CD4-positive, alpha-beta memory T cell (primary cell): ENCODE measurements at places on chromosomes 6 and 20. TPM values are rescaled to one million over a fixed set of nuclear protein-coding genes. Genes with fewer than 3 reads are reported as not detected.

Gene MC3R
- not detected for total RNA-seq

Gene CYP24A1
- 3.7 TPM for total RNA-seq

Gene CRISP2
- not detected for total RNA-seq

Gene MATN4
- total RNA-seq = not detected

Gene DNAH8
- total RNA-seq = 0.09 TPM

Gene VARS1
- total RNA-seq = 46.8 TPM

Gene UBE2C
- total RNA-seq = 0.55 TPM

Gene RGS17
- total RNA-seq = not detected

Gene TGM2
- 0.50 TPM for total RNA-seq

Gene SLC17A2
- not detected for total RNA-seq

Gene DNPH1
- 34.8 TPM for total RNA-seq

Gene KLHDC3
- total RNA-seq = 67.9 TPM

DNA sequence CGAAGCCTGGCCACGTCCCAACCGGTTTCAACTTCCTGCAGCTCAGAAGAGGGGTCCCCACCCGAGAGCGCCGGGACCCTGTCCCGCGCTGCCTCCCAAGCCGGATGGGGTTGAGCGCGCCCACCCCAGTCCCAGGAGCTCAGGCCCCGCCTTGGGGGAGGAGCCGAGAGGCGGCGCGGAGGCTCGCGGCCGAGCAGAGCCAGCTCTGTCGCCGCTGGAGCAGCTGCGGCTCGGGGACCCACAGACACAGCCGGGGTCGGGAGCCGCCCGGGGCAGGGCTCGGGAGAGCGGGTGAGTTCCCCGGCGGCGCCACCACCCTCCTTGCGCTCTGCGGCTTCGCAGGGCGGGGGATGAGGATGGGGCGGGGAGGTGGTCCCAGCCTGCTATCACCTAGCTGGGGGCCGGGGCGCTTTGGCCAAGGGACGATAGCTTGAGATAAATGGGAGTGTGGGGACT is at the start of gene PPP1R16B:
PPP1R16B (plus strand) TSS at position 196 of the 456 bp plus-strand sequence. CDS start 30,229 bp downstream, outside the sequence.
- peak; percentile 79 for DNase-seq

DNA sequence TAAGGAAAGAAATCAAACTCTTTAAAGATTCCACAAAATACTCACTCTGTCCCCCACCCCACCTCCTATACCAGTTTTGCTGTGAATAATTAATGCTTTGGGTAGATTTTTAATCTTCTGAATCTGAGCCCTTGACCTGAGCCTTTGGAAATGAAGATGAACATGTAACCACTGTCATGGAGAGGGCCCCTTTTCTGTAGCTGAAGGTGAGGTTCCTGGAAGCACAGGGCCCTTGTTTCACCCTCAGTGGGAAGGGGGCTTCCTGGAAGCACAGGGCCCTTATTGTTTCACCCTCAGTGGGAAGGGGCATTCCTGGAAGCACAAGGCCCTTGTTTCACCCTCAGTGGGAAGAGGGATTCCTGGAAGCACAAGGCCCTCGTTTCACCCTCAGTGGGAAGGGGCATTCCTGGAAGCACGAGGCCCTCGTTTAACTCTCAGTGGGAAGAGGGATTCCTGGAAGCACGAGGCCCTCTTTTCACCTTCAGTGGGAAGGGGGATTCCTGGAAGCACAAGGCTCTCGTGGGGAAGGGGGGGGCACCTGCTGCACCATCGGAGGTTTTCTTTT is 75.7 kb downstream of the DACT2 start:
- no peak for DNase-seq

DNA sequence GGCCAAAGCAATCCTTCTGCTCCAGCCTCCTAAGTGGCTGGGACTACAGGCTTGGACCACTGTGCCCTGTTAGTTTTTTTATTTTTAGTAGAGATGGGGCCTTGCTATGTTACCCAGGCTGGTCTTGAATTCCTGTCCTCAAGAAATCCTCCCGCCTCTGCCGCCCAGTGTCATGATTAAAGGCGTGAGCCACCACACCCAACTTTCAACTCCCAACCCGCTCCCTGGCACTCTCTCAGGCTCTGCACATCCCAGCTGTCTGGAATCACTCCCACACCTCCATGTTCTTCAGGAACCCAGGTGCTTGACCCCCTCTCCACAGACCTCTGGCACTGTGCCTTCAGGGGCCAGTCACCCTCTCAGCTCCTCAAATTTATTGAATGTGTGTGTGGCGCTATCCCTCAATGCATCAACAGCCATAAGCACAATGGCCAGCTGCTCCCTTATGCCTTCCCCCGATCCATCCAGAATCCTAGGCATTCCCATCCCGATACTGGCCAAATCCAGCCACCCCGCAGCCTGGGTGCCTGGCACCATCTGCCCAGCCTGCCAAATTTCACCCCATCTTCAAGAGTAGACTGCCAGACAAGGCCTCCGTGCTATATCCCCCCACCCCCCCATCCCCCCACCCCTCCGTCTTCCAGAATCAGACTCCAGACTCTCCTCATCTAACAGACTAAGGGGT is 647 bp upstream of the POU5F1 start:
- no peak for DNase-seq

- no peak for DNase-seq
Observed at GRCh38 chr6:136230219-136230853, 19.8 kb downstream of the MTFR2 start.

GRCh38 chr20:20022498-20022897 is 5.3 kb downstream of the NAA20 start:
- no peak for DNase-seq

DNA sequence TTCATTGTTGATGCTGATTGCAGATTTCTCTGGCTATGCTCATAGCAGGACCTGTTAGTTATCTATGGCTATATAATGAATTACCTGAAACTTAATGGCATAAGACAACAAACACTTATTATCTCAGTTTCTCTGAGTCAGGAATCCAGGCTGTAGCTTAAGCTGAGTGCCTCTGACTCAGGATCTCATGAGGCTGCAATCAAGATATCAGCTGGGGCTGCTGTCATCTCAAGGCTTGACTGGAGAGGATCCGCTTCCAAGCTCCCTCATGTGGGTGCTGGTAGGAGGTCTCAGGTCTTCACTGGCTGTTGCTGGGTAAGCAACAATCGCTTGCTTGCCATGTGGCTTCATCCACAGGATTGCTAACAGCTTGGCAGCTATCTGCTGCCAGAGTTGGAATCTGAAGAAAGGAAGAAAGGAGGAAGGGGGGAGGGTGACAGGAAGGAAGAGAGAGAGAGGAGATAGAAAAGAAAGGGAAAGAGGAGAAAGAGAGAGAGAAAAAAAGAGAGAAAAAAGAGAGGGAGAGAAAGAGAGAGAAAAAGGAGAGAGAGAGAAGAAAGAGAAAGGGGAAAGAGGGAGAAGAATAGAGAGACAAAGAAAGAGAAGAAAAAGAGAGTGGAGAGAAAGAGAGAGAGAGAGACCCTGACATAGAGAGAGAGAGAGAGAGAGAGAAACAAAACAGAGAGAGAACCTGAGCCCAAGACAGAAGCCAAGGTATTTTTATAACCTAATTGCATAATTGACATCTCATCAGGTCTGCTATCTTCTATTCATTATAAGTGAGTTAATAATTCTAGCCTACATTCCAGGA is 579.0 kb upstream of the BTBD3 start:
- DNase-seq = no peak

GRCh38 chr20:982754-983153 is 19.4 kb downstream of the RSPO4 start:
- DNase-seq = no peak

DNA sequence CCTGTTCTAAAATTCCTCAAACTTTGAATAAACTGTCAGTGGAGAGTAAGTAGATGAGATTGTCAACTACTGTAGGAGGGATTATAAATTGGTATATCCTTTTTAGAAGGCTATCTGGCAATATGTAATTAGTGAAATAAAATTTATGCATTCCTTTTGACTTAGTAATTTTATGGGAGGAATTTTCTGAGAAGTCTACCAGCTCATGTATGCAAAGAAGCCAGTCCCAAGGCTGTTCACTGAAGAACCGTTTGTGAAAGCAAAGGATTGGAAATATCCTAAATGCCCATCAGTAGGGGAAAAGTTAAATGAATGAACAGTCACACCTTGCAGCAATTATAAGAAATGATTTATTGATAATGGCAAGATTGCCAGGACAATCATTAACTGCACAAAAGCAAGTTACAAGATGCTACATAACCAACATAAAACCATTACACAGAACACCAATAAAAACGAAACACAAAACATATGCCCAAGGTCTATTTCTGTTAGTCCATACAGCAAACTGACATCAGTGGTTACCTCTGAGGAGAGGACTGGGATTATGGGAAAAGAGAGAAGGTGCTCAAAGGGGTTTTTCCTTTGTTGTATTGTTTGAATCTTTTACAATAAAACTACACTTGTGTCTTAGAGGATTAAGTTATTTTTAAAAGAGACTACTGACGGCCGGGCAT is 4.6 kb upstream of the DSTN start:
- DNase-seq = no peak

DNA sequence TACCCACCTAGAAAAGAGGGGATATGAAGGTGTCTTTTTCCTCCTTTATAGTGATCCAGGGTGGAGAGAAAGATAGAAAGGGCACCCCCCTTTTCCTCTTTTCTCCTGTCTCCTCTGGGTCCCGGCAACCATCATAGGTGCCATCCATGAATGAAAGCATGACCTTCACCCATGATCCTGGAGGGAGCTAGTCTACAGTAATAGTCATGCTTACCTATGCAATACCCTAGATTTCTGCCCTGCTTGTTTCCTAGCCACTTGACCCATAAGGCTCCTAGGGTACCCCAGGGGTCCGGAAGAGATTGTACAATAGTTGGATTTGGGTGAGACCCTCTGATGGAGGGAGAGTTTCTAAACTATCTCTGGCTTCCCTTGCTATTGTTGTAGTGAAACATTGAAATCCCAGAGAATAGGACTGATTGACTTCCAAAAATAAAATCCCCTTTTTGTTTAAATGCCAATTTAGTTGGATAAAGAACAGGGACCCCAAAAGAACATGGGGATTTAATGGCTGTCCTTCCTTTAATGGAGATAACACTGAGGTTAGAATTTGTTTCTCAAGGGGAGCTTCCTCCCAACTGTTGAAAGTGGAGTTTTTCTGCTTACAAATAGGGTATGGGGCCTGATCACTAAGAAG is 366.8 kb upstream of the KHDRBS2 start:
- no peak for DNase-seq

DNA sequence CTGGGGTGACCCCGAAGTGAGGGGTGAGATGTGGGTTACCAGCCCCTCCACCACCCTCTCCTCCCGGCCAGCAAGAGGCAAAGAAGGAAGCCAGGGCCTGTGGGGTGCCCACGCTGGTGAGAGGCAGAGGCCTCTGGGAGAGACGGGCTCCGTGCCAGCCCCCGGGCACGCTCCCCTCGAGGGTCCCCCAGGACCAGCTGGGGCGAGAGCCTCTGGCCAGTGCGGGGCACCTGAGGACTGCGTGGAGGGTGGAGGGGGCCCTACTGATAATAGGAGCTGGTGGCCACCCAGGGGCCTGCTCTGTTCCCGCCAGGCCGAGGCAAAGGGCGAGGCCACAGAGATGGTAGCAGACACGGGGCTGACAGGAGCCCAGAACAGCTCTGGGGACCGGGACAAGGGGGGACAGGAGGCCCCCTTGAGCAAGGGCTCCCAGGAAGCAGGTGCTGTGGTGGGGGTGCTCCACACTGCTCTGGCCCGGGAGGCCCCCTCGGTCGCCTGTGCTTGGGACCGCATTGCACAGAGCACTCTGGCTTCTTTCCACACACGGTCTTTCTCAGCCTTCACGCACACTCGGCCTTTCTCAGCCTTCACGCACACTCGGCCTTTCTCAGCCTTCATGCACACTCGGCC is 226.9 kb downstream of the TTLL2 start:
- DNase-seq = no peak

GRCh38 chr6:47102331-47102730 is 60.2 kb upstream of the ADGRF1 start:
- no peak for DNase-seq

GRCh38 chr6:12012558-12013306 is 620 bp downstream of the HIVEP1 start:
- DNase-seq = peak; percentile 75

DNA sequence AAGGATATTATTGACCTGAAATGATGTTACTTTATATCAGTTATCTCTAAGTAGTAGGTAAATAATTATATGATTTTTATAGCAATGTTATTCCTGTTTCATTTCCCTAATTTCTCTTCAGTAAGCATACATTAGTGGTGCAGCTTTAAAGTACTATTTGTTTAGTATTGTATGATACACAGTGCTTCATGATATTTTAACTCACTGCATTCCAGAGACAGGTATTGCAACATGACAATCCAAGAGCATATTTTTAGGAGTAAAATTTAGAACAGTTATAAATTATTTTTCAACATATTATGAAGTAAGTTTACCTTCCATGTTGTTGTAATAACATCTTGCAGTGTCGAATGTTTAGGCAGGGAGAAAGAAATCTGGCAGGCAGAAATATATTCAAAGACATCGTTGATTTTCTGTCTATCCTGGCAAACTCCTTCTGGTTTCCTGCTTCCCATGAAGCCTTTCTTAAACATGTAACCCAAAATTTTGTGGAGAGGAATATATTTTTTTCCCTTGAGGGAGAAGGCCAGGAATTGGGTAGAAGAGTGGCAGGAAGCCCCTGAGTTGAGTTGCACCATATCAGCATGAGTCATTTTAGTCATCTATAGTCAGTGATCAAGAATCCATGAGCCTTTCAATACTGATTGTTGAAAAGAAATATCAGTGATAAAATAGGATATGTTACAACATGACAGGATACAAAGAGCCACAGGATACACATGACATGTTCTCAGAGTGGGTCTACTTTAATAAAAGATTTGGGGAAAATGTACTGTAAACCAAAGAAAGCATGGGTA is 29.0 kb upstream of the PTCHD4 start:
- no peak for DNase-seq

DNA sequence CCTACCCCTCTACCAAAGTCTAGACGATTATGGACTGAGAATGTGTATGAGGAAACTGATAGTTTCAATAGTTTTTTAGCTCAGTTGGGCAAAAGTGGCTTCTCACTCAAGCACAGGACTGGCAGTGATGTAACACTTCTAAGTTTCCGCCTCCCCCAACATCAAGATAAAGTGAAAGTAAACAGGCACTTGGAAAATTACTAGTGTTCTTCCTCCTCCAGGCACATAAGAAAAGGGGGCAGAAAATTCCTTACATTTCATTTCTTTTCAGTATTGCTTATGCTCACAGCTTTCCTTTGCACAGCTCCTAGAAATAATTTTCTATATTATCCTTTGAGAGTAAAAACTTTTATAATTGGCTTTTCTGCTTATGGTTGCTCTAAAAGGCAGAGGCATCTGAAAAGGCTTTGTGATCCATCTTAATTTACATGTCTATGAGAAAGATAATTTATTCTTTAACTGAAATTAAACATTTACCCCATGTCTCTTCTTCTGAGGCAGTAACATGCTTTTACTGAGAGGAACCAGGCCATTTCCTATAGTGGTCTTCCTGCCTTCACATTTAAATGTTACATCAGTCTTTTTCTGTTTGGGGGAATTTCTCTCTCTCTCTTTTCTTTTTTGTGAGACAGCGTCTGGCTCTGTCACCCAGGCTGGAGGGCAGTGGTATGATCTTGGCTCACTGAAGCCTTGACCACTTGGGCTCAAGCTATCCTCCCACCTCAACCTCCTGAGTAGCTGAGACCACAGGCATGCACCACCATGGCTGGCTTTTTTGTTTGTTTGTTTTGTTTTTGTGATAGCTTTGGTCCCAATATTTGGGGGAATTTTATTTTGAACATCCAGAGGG is 65.0 kb upstream of the EEF1A1 start:
- peak; percentile 61 for DNase-seq

- no peak for DNase-seq
Observed at GRCh38 chr6:50993941-50994720, 175.5 kb downstream of the TFAP2B start.

- no peak for DNase-seq
Observed at GRCh38 chr6:111792914-111793700, 80.1 kb downstream of the FYN start.
